ENCODE measurements at places on chromosomes 13 and 19.

DNA sequence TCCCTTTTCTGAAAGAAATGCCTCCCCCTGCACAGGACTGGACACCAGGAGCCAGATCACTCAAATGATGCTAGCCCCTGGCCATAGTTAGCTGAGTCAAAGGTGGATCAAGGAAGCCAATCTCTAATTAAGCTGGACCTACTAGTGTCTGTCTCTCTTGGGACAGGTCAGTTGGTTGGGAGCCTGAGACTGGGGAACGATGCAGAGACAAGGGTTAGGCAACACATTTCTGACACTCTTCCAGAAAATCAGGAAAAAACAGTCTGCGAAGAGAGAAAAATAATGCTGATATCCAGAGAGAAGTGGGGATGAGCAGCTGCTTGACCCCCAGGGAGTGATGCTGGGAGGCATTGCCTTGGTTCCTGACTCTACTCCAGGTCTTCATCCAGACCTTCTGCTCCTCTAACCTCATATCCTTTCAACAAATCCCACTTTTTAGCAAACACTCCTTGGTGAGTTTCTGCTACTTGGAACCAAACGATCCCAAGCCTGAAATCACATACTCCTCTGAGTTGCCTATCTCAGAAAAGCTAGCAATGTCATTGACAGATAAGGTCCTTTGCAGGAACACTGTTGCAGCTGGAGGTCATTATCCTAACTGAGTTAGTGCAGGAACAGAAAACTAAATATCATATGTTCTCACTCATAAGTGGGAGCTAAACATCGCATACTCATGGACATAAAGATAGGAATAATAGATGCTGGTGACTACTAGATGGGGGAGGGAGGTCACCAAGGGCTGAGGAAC lies 369.7 kb downstream of the COG6 start:
- no peak for DNase-seq

DNA sequence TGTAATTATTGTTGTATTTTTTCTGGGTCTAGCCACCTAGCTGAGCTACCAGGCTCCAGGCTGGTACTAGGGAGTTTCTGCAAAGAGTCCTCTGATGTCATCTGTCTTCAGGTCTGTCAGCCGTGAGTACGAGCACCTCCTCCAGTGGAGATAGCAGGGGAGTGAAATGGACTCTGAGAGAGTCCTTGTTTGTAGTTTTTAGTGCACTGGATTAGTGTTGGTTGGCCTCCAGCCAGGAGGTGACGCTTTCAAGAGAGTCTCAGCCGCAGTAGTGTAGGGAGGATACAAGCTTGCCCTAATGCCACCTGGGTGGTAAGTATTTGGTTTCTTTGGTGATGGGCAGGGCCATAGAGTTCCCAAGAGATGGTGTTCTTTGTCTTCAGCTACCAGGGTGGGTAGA lies 384.8 kb downstream of the SLC7A1 start:
- no peak for DNase-seq

GRCh38 chr19:38204096-38204495 lies 19.9 kb downstream of the DPF1 start:
- no peak for DNase-seq

GRCh38 chr13:48857576-48857975 lies 118.1 kb upstream of the FNDC3A start:
- no peak for DNase-seq

Measured in dermis blood vessel endothelial cell (primary cell).